ENCODE measurements at places on chromosomes 6 and 20.

DNA sequence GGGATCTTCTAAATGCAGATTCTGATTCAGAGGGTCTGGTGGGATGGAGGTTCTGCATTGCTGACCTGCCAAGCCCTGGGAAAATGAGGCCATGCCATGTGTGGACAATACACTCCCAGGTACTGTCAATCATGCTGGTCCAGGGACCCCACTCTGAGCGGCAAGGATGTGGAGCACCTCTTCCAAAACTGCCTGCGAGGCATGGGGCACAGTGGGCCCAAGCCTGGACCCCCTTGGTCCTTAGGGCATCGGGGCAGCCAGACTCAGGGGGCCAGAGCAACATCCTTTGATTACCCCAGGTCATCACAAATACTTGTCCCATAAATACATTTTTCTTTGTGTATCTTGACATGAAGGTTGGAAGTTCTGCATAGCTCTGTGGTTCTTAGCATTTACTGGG lies 76.8 kb upstream of the NXT1 start:
- no peak for DNase-seq

- no peak for DNase-seq
These were observed 22.2 kb upstream of the ADGRG6 start for GRCh38 chr6:142279350-142280180.

DNA sequence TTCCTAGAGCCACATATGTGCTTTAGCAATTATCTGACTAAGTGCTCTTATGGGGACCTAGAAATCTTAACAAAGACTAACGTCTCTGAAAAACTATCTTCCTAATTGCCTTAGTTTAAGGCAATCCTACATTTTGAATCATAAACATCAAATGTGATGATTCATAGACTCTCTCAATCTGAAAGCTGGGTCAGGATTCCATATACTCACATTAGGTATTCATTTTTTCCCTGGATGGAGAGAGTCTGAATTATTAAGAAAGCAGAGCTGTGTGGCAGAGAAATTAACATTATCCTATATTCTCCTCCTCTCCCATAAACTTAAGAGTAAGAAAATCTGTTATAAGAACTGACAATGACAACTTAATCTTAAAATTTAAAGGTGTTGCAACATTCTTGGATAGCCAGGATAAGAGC lies 1.6 kb upstream of the PRL start:
- DNase-seq = no peak

DNA sequence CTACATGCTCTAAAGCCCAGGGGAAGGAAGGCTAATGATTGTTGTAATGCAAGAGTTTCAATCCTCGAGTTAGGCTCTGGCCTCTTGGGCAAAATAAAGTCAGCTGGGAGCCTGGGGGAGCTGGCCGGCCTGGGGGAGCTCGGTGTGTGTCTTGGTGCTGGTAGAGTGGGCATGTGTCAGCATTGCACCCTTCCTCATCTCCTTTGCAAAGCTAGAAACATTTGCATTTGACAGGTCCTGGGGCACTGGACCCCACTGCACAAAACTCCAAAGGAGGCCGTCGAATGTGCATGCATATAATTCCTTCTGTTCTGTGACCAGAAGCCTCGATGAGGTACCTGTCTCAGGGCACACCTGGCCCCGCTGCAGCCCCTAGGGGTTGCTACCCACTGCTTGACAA lies 74.6 kb upstream of the SLC22A23 start:
- DNase-seq = no peak

DNA sequence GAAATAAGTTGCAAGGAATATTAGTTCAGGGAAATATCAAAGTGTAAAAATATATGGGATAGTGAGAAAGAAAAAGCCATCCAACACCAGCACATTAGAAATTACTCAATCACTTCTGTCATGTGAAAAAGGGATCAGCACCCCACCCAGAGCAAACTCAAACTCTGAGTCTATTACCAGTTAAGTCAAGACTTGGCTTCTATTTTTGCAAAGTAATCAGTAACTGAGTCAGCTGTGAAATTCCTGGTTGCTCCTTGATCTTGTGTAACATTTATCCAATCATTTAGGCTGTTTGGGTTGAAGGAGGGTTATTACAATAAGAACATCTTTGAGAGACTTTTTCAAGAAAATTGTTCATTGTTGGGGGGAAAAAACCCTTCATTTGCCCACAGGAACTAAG lies 51.2 kb downstream of the SLC22A23 start:
- DNase-seq = no peak

GRCh38 chr6:99563056-99563723 lies 5.3 kb downstream of the CCNC start:
- DNase-seq = no peak
